Myocyte (in vitro differentiated cells): ENCODE measurements at places on chromosomes 12 and 14. TPM values are rescaled to one million over a fixed set of nuclear protein-coding genes. Genes with fewer than 3 reads are reported as not detected.

- DNase-seq: no peak
Observed at GRCh38 chr12:14313379-14314138, 51.9 kb upstream of the ATF7IP start.

GRCh38 chr14:68849416-68849815 lies 56.5 kb upstream of the ZFP36L1 start:
- no peak for DNase-seq

HOXC4 gene
- 2.3 and 2.6 TPM in 2 replicates for total RNA-seq

- DNase-seq: peak; percentile 86
Observed at GRCh38 chr14:69711065-69711464, 55.9 kb upstream of the SRSF5 start.

GLT1D1 gene
- not detected in 2 replicates for total RNA-seq

OTX2 gene
- not detected in 2 replicates for total RNA-seq

LRCOL1 gene
- not detected in 2 replicates for total RNA-seq

- peak; percentile 10 for DNase-seq
Observed at GRCh38 chr12:121748571-121749265, 36.2 kb downstream of the TMEM120B start.

TCP11L2 gene
- total RNA-seq: 13.4 and 14.8 TPM in 2 replicates
